Muscle of back (tissue), 13 donors: ENCODE measurements at places on chromosomes 7 and 10. TPM values are rescaled to one million over a fixed set of nuclear protein-coding genes. Genes with fewer than 3 reads are reported as not detected.

The EPHB6 gene
- 4.3 TPM for polyA plus RNA-seq

- peak; percentile 53 for DNase-seq
These were observed 148.7 kb upstream of the RSU1 start for GRCh38 chr10:16965740-16966447.

- DNase-seq: no peak
These were observed 96.6 kb downstream of the ANKRD30A start for GRCh38 chr10:37222046-37222445.

- DNase-seq: no peak
These were observed 17.0 kb downstream of the AGK start for GRCh38 chr7:141568227-141568626.
